ENCODE measurements at places on chromosomes 12 and 14.

DNA sequence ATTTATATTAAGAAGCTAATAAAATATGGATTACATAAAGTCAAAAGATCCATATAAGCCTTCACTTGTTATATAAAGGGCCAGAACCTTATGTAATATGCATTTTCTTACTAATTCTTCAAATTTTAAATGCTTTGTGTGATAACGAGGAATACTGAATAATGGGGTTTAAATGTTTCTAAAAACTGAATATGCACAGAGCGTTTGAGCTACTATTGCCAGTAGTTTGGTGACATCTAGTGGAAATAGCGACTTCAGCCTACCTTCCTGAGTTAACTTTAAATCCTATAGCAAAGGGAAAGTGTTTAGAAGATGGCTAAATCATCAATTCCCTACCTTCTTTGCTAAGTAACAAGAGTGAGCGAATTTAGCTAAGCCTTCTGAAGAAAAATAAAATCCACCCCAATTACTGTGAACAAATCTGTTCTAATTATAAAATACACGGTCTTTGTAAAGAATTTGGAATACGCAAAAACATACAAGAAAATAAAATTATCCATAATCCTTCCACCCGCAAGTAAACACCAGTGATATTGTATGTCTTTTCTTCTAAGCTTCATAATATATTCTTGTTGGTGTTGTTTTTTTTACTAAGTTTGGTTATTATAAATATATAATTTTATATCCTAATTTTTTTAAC is 115.5 kb upstream of the G2E3 start:
- no peak for DNase-seq

- peak; percentile 2 for DNase-seq
Measured at GRCh38 chr12:2877953-2878732, 1.1 kb downstream of the RHNO1 start.

- no peak for DNase-seq
Measured at GRCh38 chr14:24042746-24043145, 9.1 kb upstream of the CARMIL3 start.

DNA sequence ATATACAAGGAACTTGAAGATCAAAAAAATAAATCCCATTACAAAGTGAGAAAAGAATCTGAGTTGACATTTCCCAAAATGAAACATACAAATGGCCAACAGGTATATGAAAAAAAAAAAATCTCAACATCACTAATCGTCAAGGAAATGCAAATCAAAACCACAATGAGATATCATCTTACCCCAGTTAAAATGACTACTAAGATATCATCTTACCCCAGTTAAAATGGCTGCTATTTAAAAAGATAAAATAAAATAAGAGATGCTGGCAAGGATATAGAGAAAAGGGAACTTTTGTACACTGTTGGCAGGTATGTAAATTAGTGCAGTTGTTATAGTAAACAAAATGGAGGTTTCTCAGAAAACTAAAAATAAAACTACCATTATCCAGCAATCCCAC is 44.4 kb downstream of the PLEKHG7 start:
- no peak for DNase-seq
